ENCODE measurements at places on chromosomes 6 and 20.

- no peak for DNase-seq
Measured at GRCh38 chr20:8301655-8302054, 169.6 kb downstream of the PLCB1 start.

DNA sequence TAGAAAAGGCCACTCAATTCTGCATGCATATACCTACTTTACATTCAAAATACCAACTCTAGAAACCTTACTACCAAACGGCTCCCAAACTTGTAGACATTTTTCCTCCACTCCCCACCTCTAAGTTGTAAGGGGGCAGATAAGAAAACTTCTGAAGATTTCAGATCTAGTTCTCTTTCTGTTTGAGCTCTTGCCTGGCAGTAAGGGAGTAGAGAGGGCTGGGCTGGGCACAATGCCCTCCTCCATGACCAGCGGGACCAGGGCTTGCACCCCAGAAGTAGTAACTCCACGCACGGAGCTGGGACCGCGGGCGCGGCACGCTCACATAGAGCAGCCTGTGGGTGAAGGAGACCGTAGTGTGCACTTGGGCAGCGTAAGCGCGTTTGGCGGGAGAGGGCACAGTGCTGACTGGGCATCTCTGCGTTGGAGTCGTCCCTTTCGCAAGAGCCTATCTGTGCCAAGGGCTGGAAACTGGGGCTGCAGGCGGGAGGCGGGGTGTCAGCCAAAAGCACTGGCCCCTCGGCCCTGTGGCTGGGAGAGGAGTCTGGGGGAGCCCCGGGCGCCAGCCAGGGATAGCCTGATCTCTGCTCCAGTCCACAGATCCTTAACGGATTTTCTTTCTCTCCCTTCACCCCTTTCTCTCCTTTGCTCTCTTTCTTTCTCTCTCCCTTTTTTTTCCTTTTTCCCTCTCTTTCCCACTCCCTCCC, 32.4 kb downstream of the PHACTR1 start:
- DNase-seq = no peak

GRCh38 chr6:110561008-110561396, 84.6 kb upstream of the SLC22A16 start:
- DNase-seq = no peak

- DNase-seq = no peak
Measured at GRCh38 chr20:11832851-11833250, 84.8 kb upstream of the BTBD3 start.

DNA sequence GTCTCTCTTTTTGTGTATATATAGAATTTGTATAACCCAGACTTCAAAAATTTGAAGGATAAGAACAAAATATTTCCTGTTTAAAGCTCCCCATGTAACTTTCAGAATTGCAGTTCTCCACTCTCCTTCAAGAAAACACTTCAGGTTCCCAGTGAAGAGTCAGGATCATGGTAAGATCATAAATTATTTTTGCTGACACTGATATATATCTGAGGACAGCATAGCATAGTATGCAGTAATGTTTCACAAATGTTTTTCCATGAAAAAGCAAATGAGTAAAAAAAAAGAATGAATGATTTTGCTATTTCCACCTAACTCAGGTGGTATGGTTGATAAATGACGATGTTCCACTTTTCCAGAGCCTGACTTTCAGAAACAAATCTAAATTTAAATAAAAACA, 545.6 kb upstream of the EPHA7 start:
- DNase-seq = no peak

GRCh38 chr6:20169119-20169557, 43.1 kb downstream of the MBOAT1 start:
- DNase-seq = no peak

DNA sequence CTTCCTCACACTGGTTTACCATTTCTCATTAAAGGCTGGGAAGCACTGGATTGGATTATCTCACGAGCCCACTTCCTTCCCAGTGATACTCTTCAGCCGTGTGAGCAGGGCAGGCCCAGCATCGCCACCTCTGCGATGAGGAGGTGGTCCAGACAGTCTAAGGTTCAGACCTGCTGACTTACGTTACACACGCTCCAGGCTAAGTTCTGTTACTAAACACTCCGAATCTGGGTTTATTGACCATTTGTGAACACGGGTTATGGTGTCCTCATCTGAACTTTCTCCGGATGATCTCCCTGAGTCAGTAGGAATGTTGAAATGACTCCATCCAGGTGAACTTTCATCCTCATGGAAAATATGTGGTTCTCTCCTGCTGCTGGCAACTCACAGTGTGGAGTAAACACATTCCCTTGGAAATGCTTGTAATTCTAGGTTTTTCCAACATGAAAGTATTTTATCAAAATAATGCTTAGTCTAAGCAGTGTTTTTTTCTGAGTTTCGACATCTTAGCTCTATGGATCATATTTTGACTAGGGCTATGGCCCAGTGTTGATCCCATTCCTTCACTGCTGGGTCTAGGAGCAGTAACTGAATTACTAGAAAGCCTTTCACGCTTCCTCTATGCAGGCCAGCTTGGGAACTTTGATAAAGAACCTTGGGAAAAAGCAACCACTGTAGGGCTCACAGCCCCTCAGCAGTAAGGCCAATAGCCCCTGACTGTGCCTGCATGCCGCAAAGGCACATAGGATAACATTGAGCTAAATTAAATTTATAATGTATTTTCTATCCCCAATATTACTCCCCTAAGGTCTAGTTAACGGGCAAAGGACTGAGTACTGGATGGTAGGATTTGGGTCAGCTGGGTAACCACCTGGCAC, 37.7 kb upstream of the PXDC1 start:
- no peak for DNase-seq

DNA sequence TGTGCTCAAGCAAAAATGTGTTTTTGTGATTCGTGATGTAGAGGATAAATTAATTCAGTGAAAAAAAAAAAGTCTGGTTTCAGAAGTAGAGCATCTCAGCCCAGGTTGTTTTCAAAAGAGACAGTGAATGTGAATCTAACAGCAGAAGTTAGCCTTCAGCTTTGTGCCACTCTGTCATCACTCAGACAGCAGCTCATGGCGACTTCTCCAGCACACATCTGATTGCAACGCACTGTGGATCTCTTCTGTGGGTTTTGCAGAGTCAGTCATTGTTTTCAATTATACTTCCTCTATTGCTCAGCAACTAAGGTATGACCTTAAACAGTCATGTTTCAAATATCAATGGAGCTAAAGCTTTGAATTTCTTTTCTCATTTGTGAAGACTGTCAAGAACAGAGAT, 335.5 kb upstream of the POU3F2 start:
- DNase-seq = no peak

DNA sequence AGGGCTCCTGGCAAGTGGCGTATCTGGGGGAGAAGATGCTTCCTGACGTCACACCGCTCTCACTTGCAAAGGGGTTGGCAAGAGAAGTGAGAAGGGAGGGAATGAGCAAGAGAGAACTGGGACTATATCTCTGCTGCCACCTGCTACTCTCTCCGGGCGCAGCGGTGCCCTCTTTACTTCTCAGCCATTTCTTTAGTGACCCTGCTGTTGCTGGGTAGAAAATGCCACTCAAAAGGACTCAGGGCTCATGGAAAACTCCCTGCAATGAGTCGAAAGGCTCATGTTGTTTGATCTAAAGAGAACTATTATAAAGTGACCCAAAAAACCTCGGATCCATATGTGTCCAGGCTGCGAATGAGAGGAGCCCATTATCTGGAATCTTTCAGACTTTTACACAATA, 401.8 kb downstream of the SAMD5 start:
- DNase-seq = no peak

DNA sequence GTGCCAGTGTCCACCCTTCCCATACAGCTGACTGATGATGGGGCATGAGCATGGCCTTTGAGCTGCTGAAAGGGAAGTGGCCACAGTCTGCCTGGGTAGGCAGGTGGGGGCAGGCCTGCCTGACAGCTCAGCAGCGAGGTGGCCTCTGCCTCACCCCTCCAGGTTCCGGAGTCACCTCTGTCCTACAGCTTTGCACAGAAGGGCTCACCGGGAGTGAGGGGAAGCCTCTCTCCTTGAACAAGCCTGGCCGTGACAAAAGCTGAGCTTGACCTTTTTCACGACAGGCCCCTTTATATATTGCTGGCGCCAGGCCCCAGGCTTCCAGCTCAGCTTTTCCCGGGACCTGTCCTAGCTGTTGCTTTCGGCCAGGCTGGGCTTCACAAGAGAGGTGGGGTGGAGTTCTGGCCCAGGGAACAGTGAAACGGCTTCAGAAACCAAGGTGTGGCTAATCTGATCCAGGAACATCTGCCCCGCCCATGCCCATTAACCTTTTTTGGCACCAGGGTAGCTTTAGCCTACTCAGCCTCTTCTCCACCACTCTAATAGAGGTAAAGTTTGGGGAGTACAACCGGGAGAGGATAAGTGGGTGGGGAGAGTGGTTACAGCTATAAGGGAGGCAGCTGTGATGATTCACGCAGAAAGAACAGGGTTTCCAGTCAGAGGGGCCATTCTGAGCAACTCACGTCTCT, 42.9 kb downstream of the C6orf132 start:
- DNase-seq = no peak

DNA sequence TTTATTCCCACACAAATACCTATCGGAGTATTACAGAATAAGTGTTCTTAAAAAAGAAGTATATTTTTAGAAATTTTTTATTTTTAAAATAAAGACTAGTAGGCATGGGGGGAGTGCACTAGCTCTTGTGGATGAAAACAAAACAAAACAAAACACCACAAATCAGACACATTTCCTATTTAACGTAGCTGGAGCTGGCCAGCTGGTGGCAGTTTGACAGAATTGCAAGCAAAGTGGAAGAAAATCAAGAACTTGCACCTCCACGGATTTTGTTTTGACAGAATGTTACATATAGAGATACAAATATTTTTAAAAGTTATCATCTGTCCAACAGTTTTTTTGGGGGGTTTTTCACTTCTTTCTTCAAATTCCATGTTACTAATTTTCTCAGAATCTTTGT, 63.6 kb upstream of the SNRPB2 start:
- DNase-seq = no peak
